GM03348 (cell line): ENCODE measurements at places on chromosomes 1 and 21.
A peak's percentile ranks its signal among the peaks of the same experiment; 100 is the strongest.

GRCh38 chr1:52904927-52905698 lies 16.4 kb downstream of the ECHDC2 start:
- DNase-seq: peak; percentile 63

DNA sequence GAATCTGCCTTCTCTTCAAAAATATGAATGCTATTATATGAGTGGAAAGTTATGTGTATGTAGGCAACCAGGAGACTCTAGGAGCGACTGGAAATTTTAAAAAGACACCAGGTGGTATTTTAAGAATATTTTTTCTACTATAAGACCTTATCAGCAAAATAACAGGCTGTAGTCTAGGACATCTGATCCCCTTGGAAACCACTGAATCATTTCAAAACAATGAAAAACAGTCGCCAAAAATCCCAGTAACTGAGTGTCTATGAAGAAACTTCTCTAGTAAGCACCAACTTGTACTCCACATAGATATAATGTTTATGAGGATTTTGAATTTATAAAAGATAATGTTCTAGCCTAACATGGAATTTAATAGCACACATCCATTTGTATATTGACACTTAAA lies 358.5 kb downstream of the GPATCH2 start:
- DNase-seq: peak; percentile 31

- DNase-seq: no peak
These were observed 49.3 kb downstream of the DOP1B start for GRCh38 chr21:36205962-36206361.

DNA sequence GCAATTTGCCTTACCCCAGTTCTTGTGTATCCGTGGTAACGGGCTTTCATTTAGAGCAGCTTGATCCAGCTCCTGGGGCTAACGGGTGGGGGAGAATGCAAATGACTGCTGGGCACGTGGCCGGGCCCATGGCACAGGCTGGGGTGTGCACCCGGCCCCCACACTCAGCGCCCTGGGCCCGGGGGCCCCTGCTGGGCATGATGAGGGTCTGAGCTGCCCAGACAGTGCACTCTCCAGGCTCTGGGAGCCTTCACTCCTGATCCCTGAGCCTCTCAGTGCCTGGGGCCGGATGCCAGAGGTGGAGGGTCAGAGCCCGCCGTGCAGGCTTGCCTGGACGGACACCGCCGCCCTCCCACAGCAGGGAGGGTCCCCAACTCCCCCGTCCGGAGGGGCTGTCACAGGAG lies 20.1 kb upstream of the PEX10 start:
- DNase-seq: no peak

- DNase-seq: no peak
These were observed 777.8 kb upstream of the PRMT6 start for GRCh38 chr1:106278716-106279115.

DNA sequence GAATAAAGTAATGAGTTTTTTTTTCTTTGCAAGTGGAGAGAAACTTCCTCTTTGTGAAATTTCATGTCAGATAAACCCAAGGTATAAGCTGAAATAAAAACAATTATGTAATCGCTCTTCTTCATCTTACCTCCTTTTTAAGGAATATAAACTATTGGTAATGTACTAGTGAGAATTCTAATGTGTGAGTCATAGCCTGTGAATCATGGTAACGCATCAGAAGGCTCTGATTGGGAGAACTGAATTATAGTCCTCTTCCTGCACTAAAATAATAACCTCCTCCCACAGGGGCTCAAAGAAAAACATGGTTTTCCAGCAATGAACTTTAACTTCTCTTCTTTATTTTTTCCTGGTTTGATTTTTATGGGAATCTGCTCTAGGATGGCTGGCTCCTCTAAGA lies 57.1 kb upstream of the COX20 start:
- peak; percentile 84 for DNase-seq

DNA sequence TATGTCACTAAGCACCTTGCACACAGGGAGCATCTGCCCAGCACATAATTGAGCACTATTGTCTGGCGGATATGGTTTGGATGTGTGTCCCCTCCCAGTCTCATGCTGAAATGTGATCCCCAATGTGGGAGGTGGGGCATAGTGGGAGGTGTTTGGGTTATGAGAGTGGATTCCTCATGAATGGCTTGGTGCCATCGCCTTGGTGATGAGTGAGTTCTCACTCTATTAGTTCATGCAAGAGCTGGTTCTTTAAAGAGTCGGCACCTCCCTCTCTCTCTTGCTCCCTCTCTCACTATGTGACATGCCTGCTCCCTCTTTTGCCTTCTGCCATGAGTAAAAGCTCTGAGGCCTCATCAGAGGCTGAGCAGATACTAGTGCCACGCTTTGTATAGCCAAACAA lies 9.5 kb downstream of the CTSK start:
- DNase-seq: no peak

DNA sequence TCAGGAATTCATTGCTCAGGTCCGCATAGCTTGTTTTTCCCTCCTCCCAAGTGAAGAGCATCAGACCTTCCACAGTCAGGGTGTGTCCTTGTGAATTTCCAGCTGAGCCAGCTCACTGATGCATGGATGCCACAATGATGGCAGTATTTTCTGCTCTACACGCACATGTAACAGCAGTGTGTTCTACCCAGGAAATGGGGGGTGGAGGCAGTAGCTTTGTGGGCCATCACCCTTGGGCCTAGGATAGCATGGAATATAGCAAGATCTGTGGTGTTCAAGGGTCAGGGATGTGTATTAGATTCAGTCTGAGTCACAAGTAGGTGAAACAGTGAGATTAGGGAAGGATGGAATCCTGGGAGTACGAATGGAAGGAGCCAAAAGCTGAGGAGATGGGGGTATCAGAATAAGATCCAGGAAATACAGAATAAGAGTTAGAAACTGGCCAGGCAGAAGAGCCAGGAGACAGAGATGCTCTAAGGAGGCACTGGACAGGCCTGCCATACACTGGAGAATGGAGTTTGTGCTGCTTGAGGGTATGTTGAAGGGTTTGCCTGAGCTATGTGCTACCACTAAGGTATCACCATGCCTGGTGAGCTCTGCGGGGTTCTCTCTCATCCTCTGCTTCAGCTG lies 90.6 kb upstream of the CNIH3 start:
- DNase-seq: no peak

GRCh38 chr1:31064718-31065309 lies 703 bp downstream of the PUM1 start:
- DNase-seq: peak; percentile 33

DNA sequence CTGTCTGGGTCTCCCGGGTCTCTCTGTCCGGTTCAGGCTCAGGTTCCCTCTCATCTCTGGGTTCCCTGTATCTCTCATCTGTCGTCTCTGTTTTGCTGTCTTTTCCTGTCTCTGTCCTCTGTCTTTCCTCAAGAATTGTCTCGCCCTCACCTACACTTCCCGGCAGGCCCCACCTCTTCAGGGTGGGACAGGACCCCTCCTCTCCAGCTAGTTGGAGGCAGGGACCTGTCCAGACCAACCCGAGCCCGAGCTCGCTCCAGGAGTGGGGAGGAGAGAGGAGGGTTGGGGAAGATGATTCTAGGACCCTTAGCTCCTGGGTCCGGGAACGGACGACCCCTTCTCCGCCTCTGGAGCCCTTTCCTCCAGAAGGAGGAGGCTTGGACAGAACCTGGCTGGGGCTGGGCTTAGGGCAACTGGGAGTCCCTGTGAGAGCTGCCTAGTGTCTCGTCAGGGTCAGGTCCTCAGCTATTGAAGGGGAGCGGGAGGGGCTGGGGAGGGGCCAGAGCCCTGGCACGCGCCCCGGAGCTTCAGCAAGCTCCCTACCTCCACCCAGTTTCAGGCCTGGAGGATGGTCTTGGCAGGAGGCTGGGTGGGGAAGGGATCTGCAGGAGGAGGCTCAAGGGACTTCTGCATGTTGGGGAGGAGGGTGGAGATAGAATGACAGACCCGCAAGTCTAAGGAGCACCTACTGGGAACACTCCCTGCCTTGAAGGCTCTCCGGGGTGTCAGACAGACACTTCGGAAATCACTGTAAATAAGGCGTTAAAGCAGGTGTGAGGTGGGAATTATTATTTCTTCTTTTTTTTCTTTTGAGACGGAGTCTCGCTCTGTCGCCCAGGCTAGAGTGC lies 26.3 kb upstream of the EPB41 start:
- peak; percentile 21 for DNase-seq

DNA sequence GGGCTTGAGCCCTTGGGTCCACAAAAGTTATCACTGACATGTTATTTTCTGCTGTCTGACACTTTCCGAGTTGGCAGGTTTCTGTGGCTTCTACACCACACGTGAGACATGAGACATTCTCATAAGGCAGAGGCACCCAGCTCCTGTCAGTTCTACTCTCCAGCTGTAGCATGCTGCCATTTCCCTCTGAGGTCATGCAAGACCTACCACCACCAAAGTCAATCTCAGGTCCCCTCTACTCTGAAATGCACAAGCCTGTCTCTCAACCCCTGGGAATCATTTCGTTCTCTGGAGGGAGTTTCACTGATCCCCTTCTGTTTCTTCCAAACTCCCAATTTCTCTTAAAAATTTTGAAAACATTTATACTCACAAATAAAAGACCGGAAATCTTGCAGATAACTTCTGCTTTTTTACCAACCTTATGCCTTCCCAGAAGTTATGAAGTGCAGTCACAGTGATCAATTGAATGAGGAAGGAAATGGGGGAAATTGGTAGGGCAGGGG lies 39.5 kb upstream of the CR2 start:
- no peak for DNase-seq

DNA sequence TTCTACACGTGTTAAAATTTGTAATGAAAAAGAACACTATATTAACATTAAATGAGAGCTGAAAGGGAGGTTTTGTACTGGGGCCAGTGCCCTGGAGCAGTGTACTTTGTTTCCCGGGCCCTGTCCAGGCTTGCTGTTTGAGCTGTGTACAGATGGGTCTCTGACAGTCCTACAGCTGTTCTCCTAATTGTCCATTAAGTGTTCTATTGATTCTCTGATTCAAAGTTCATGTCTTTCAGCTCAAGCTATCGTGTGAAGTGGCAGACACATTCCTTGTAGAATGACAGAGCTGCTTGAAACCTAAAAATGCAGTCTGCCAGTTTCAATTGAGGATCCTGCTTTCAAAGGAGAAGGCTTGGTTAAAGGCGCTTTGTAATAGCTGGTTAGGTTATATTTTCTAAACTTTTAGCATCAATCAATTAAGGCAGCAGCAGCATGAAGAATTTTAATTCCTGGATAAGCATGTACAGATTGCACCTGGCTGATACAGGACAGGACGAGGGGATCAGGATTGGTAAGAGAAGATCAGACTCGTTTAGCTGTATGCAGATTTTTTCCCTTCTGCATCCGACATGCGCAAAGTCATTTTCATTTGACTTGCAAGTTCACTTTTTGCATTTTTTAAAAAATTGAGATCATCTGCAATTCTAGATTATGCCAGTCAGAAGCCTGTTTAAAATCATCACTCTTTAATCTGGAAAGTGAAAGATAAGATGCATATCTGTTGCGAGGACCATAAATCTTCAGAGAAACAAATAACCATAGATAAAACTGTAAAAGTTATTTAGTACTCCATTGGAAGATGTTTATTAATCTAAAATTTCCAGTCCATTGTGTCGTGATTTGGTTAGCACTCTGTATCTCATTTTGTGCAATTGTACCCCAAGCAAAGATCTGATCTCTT lies 98.5 kb downstream of the ATG4C start:
- no peak for DNase-seq

- no peak for DNase-seq
These were observed 10.6 kb upstream of the RRP15 start for GRCh38 chr1:218274511-218274910.

DNA sequence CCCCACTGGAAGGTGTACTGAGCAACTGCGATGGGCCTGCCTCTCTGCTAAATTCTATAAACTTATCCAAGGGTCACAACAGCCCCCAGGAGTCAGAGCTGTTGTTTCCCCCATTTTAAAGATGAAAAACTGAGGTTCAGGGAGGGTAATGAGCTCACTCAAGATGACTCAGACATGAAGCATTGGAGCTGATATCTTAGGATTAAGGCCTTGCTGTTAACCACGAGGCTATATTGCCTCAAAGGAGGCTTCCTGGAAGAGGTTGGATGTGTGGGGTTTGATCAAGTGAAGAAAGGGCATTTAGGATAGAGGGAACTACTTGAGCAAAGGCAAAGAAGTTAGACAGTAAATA lies 6.7 kb downstream of the LDLRAP1 start:
- no peak for DNase-seq

DNA sequence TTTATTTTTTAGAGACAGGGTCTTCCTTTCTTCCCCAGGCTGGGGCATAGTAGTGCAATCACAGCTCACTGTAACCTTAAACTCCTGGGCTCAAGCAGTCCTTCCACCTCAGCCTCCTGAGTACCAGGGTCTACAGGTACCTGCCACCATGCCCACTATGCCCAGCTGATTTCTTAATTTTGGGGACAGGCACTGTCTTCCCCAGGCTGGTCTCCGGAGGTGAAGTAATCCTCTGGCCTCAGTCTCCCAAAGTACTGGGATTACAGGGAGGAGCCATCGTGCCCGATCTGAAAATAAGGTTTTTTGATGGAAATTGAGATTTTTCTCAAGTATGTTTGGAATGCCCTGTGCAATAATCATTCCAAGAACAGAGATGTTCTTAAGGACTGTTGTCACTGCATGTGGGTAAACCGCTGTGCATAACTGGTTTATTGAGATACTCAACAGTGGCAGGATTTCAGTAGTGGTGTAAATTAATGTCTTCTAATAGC lies 934 bp upstream of the MSH4 start:
- DNase-seq: no peak

DNA sequence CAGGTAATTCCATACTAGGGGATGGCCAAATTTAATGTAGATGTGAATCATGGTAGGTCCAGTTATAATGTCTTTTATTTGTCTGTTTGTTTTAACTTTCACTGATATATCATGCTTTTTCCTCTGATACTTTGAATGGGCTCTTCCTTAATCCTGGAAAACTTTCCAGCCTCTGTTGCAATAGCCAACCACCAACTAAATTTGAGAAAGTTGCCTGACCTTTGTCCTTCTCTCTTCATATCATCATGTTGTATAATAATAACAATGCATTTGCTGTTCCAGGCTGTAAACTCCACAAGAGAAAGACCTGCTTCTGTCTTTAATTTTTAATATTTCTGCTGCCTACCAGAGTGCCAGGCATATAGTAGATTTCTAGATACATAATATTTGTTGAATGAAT lies 146.1 kb downstream of the HMCN1 start:
- DNase-seq: no peak
